ENCODE measurements at places on chromosomes 12 and 14. TPM values are rescaled to one million over a fixed set of nuclear protein-coding genes. Genes with fewer than 3 reads are reported as not detected.

SLC22A17 gene
- 65.6 TPM for total RNA-seq

CYP46A1 gene
- 5.4 TPM for total RNA-seq

RNASE9 gene
- total RNA-seq = not detected

NXPH4 gene
- 23.4 TPM for total RNA-seq

CPNE6 gene
- total RNA-seq = 5.9 TPM

DAO gene
- total RNA-seq = not detected

TSPAN31 gene
- 59.1 TPM for total RNA-seq

CCND2 gene
- 122 TPM for total RNA-seq

NPFF gene
- not detected for total RNA-seq

STK38L gene
- 57.7 TPM for total RNA-seq

LRP6 gene
- total RNA-seq = 110 TPM
